ENCODE measurements at places on chromosomes 5 and 9.

GRCh38 chr9:16705111-16705604 is 165.3 kb downstream of the BNC2 start:
- DNase-seq: no peak

- DNase-seq: no peak
Observed at GRCh38 chr9:109117856-109118807, 1.6 kb downstream of the TMEM245 start.

- DNase-seq: peak; percentile 78
Observed at GRCh38 chr5:78504704-78505677, 143.6 kb downstream of the LHFPL2 start.

DNA sequence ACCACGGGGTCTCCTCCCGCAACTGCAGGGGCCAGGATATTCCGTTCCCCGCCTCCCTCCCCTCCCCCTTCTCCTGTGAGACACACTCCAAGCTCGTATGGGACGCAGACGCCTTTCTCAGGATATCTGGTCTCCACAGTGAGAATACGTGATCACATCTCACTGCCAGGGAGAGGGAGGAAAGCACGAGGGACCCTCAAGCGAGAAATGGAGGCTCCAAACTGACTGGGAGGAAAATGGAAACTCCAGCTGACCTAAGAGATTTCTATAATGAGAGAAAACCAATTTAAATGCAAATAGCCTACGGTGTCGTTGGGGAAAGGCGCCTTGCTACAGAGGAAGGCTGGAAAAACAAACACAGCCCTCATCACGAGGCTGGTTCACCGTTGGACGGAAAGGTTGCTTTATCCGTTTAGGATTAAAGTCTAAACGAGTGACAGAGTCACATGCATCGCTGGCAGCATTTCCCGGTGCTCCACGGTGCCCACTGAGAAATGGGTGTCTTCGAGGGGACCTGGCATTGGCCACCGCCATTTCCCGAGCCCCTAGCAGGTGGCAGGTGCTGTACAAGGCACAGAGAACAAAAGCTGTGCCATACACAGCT is 116.9 kb upstream of the CPEB4 start:
- DNase-seq: no peak

- no peak for DNase-seq
Observed at GRCh38 chr9:88443480-88444113, 55.4 kb downstream of the SPIN1 start.

DNA sequence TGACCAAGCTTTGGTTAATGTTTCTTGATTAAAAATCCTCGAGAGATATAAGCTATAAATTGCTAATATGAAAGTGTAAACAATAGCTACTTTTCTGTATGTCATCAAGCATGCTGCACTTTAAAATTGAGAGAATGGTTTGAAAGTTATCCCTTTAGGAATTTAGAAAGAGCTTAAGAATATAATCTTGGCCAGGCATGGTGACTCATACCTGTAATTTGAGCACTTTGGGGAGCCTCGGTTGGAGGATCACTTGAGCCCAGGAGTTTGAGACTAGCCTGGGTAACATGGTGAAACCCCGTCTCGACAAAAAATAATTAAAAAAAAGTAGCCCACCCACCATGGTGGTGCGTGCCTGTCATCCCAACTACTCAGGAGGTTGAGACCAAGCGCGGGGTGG is 12.2 kb upstream of the MROH2B start:
- no peak for DNase-seq

DNA sequence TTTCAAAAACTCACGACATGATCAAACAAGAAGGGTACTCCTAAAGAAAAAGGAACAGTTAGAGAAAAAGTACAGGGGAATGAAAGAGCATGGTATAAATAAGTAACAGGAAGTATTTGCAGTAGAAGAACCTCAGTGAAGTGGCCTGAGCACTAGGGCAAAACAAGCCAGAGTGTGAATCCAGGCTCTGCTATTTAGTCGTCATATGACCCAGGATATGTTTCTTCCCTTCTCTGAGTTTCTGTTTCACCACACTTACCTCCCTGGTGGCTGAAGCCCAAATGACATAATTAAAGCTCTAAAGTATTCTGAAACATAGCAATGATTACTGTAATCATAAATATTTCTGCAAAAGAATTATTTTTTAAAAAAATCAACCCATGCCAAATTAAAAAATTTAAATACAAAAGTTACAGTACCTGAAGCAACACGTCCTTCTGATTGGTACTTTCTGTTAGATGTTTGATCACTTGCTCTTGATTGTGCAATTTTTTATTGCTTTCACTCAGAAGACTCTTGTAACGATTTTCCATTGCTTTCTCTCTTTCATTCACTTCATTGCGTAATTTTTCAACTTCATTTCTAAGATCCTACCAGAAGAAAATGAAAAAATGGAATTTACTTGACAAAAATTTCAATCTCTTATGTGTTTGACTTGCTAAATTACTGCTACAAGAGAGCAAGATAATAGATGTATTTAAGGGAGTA is 88.9 kb downstream of the CDK5RAP2 start:
- no peak for DNase-seq

- no peak for DNase-seq
Observed at GRCh38 chr9:130288393-130288792, 22.8 kb downstream of the HMCN2 start.

GRCh38 chr5:21573416-21574314 is 1279.5 kb downstream of the CDH12 start:
- DNase-seq: no peak

DNA sequence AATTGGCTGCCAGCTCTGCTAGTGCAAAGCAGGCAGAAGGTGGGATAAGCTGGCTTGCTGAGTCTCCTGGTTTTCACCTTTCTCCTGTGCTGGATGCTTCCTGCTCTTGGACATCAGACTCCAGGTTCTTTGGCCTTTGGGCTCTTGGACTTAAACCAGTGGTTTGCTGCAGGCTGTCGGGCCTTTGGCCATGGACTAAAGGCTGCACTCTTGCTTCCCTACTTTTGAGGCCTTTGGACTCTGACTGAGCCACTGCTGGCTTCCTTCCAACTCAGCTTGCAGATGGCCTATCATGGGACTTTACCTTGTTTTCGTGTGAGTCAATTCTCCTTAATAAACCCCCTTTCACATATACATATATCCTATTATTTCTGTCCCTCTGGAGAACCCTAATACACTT is 1293.9 kb upstream of the CDH6 start:
- DNase-seq: no peak

DNA sequence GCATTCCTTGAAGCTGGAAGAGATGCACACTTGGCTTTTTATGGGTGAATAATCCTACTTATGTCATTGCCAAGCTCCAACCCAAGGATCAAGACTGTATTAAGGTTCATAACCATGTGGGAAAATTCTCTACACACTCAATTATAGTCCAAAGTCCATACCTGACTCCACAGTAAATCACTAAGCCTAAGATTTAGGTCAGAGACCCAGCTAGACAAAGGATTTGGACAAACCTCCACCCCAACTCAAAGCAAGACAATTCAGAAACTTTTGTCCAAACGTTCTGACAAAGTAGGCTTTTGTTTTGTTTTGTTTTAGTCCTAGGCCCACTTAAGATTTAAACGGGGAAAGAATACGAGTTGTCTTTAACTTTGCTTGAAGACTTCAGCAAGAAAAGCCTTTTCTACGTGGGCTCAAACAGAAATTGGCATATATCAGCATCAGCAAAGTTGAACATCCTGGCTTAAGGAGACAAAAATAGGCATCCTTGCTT is 1.7 kb downstream of the MEGF9 start:
- DNase-seq: no peak

DNA sequence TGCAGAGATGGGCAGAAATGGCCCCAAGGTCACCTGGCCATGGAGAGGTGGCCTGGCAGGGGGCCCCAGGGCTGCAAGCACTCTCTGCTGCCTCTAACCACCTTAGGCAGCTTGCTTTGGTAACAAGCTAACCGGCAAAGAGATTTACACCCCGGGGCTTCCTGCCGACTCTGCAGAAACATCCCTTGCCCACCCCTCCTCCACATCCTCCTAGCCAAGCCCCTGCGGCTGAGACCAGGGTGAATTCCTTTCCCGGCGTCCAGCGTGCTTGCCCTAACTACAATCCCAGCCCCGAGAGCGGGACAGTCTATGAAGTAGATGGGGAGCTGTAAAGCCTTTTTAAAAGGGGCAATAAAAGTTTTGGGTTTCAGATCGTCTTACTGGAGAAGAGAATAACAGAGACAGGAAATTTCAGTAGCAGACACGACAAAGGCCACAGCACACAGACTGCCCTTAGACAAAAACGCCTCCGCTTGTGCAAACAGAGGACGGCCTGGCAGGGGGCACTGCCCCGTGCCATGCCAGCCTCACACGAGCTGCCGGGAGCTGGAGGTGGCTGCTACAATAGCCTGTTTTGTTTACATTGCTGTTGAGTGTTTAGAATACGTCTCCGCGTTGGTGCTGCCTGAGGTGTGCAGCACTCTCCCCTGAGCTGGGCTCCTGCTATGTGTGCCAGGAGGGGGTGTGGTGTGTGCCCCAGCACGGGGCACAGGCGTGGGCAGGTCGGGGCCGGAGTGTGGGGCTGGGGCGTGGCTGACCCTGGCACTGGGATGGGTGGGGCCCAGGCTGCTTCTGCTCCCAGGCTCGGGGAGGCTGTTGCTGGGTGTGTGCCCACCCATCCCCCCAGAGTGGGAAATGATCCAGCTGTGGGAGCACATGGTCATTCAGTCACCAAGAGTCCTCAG is 15.3 kb downstream of the MYMK start:
- peak; percentile 59 for DNase-seq

DNA sequence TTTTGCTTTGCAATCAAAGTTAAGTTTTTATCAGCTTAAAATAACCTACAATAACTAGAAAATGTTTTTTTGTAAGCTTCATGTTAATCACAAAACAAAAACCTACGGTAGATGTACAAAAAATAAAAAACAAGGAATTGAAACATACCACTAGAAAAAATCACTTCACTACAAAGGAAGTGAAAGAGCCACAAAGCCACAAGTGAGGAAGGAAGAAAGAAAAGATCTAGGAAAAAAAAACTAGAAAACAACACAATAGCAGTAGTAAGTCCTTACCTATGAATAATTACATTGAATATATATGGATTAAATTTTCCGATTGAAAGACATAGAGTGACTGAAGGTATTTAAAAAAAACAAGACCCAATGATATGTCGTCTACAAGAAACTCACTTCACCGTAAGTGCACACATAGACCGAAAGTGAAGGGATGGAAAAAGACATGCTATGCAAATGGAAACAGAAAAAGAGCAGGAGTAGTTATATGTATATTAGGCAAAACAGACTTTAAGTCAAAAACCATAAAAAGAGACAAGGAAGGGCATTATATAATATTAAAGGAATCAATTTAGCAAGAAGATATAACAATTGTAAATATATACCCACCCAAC is 13.4 kb upstream of the ZDHHC21 start:
- DNase-seq: no peak

DNA sequence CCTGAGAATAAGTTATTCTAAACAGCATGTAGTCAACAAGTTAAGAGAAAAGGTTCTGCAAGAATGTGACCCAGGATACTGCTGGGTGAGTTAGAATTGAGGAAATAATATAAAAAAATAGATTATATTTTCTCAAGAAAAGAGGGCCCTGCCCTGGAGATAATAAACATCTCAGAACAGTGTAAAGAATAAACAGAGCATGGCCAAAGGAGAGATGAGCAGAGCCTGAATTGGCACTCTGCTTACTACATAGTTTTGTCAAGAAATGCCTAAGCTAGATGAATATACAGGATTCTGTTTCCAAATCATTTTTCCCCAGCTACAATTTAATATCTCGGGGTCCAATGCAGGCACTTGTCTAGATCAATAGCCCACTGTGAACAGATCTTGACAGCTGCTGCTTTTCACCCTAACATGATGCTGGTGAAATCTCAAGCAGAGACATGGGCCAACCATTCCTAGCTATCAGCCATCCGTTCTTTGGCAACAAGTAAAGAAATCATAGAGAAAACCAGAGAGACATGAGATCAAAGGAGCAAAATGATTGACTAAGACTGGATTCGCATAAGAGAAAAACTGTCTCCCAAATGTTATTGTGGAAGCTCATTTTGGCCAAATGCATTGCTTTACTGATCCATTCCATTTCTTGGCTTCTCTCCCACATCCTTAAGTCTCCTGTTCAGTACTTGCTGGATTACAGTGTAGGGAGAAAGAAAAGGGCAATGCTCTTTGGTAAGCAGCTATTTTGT is 173.2 kb downstream of the PRELID2 start:
- no peak for DNase-seq

GRCh38 chr5:68271124-68271523 is 55.6 kb downstream of the PIK3R1 start:
- DNase-seq: no peak

DNA sequence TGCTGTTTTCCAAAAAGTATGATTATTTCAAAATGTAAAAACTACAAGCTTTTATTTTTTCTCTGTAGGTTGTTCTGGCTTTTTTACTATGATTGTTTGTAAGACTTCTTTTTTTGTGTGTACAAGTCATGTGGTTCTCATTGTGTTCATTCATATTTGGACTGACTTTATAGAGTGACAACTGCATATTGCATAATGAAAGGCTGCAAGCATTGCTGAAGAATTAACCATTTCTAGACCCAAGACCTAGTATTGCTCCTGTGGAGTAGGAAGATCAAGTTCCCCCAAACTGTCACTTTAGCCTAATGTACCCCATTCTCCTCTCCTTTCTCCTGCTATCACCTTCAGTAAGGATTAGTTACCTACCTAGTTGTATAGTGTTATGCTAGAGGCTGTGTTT is 10.0 kb downstream of the MAP1B start:
- DNase-seq: no peak

DNA sequence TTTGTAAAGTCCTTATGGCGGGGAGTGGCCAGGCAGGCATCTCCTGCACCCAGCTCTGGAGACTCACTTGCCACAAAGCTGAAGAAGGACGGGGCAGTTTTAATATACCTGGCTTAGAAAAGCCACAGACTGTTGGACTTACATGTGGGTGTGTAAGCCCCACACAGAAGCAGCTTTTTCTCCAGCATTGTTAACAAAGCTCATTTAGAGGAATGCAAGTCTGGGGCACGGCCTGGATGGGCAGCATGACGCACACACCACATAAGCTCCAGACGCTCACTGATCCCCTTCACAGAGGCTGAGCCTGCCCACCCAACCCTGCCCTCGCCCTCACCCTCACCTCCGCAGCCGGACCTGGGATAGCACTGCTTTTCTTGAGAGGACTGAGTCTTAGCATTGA is 58.0 kb upstream of the PDE8B start:
- no peak for DNase-seq

All from posterior cingulate gyrus (tissue), 11 donors.